Liver (tissue), 10 donors: ENCODE measurements at places on chromosomes 3 and 15. TPM values are rescaled to one million over a fixed set of nuclear protein-coding genes. Genes with fewer than 3 reads are reported as not detected.
A peak's percentile ranks its signal among the peaks of the same experiment; 100 is the strongest.

- peaks cover 8% of the 10 kb centered on the region for H3K4me1 ChIP-seq
- no peaks in the 10 kb centered on the region for H3K27me3 ChIP-seq
- no peak for DNase-seq
- H3K27ac ChIP-seq: no peak overlapping the region
- H3K36me3 ChIP-seq: no peaks in the 10 kb centered on the region
- no peak overlapping the region for H3K4me3 ChIP-seq
Measured at GRCh38 chr3:142912402-142913172, 23.7 kb upstream of the PCOLCE2 start.

PARP15 gene
- 3.3 TPM for total RNA-seq

GRCh38 chr3:152392272-152392880, 123.6 kb downstream of the MBNL1 start:
- H3K27me3 ChIP-seq: no peaks in the 10 kb centered on the region
- no peak for DNase-seq
- H3K4me3 ChIP-seq: no peak overlapping the region

GRCh38 chr3:142210608-142211007, 14.8 kb downstream of the GK5 start:
- H3K27ac ChIP-seq: no peak overlapping the region
- peaks cover 4% of the 10 kb centered on the region for H3K4me1 ChIP-seq
- no peaks in the 10 kb centered on the region for H3K27me3 ChIP-seq

- no peak for DNase-seq
- H3K4me1 ChIP-seq: peaks cover under 1% of the 10 kb centered on the region
- no peak overlapping the region for H3K27ac ChIP-seq
- no peaks in the 10 kb centered on the region for H3K36me3 ChIP-seq
Measured at GRCh38 chr15:78625606-78626280, 4.9 kb upstream of the CHRNA3 start.

GRCh38 chr3:165868088-165868487, 30.9 kb upstream of the BCHE start:
- DNase-seq: no peak
- no peaks in the 10 kb centered on the region for H3K4me1 ChIP-seq
- H3K36me3 ChIP-seq: no peaks in the 10 kb centered on the region

PRR20G gene
- total RNA-seq: not detected

DNA sequence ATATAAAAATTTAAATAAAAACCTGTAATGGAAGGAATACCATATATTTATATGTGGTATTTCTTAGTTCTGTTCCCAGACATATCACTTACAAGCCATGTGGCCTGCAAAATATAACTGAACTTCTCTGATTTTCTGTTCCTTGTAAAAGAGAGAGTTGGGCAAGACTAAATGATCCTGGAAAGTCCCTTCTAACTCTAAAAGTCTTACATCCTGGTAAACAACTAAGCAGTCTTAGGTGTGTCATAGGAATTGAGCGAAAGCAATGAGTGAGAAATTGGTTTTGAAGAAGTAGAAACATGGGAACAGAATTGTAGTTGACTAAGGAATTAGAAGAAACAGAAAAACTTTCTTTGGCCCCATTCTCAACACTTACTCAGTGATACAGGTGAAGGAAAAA, 25.3 kb upstream of the IL20RB start:
- no peak overlapping the region for H3K4me3 ChIP-seq
- no peak overlapping the region for H3K27ac ChIP-seq
- peaks cover 5% of the 10 kb centered on the region for H3K4me1 ChIP-seq
- DNase-seq: no peak
- no peaks in the 10 kb centered on the region for H3K27me3 ChIP-seq

DNA sequence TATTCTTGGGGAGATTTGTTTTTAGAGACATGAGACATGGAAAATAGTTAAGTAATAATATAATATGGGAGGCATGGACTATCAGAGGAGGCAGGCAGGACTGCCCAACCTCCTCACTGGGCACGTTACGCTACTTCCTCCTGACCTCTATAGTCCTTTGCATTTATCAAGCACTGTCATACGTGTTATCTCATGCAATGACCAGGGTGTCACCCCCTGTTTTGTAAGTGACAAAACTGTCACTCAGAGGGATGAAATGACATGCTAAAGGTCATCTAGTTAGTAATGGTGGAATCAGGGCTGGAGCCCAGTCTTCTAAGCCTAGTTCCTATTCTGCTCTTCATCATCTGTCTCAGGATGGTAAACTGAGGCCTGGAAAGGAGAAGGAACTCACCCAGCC, 66.7 kb downstream of the ST6GAL1 start:
- no peak for DNase-seq
- no peaks in the 10 kb centered on the region for H3K36me3 ChIP-seq
- H3K27me3 ChIP-seq: no peaks in the 10 kb centered on the region

DNA sequence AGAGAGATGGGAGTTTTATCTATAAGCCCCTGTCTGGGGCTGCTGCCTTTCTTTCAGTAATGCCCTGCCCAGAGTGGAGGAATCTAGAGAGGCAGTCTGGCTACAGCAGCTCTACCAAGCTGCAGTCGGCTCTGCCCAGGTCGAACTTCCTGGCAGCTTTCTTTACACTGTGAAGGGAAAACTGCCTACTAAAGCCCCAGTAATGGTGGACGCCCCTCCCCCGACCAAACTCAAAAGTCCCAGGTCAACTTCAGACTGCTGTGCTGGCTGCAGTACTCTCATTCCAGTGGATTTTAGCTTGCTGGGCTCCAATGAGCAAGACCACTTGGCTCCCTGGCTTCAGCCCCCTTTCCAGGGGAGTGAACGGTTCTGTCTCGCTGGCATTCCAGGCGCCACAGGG, 65.9 kb upstream of the RARB start:
- H3K36me3 ChIP-seq: no peaks in the 10 kb centered on the region
- no peak overlapping the region for H3K4me3 ChIP-seq
- DNase-seq: no peak

DNA sequence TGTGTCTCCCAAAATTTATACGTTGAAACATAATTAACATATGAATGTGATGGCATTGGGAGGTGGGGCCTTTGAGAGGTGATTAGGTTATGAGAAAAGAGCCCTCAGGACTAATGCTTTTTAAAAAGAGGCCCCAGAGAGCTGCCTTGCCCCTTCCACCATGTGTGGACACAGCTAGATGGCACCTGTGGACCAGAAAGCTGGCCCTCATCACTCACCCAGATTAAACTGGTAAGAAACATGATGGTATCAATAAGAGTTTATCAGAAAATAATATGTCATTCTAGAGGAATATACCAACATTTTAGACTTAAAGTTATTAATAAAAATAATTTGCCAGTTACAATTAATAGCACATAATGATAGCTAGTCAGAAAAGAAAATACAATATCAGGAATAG, 25.2 kb upstream of the FAN1 start:
- no peak overlapping the region for H3K27ac ChIP-seq
- H3K4me3 ChIP-seq: no peak overlapping the region
- no peaks in the 10 kb centered on the region for H3K27me3 ChIP-seq
- H3K36me3 ChIP-seq: no peaks in the 10 kb centered on the region

- H3K4me1 ChIP-seq: no peaks in the 10 kb centered on the region
- H3K27ac ChIP-seq: no peak overlapping the region
- DNase-seq: peak; percentile 21
Measured at GRCh38 chr15:68500363-68501258, 68.6 kb upstream of the ITGA11 start.

DNA sequence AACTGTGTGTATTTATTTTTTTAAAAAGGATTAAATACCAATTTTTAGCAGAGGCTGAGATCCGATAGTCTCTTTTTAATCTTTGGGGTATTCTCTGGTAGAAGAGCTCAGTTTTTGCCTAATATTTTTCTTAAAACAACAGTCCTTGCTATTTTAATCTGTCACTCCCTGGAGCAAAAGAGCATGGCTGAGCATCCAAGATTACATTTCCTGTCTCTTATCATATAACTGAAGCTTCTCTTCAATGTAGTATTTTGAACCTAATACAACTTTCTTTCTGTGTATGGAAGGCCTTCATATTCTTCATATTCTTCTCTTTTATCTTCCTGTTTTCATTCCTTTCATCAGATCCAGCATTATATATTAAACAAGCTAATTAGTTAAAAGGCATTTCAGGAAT, 293.7 kb downstream of the NSUN3 start:
- H3K27me3 ChIP-seq: no peaks in the 10 kb centered on the region
- H3K4me1 ChIP-seq: no peaks in the 10 kb centered on the region
- no peak overlapping the region for H3K27ac ChIP-seq
- DNase-seq: no peak
- H3K36me3 ChIP-seq: no peaks in the 10 kb centered on the region

DNA sequence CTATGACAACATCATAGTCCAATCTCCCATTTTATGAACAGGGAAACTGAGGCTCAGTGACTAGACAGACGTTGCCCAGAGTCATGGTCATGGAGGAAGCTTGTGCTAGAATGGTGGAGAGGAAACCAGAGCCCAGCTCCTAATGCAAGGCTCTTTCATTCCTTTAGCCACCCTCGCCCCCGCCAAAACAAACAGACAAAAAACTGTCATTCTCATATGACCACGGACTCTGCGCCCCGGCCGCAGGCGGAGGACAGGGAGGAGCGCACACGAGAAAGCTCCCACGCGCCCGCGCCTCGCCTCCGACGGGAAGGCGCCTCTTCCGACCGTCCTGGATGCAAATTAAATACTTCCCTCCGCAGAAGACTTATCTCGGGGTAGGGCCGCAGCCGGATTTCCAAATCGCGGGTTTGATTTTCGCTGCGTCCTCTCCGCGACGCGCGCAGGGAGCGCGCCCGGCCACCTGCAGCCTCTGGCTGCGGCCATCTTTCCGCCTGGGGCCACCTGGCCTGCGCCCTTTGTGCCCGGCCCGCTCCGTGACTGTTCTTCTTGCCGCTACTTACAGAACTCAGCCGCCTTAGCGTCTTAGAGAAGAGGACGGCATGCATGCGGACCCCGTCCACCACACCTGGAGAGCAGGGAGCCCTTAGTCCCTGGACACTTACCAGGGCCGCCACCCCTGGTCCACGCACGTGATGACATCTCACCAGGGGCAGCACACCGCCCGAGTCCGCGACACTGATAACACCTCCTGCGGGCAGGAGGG, 670 bp upstream of the ATP13A3 start:
- H3K4me3 ChIP-seq: peak overlapping the region; percentile 97
- peaks cover 30% of the 10 kb centered on the region for H3K4me1 ChIP-seq
- H3K27ac ChIP-seq: peak overlapping the region; percentile 96
- H3K27me3 ChIP-seq: no peaks in the 10 kb centered on the region

ERICH6 gene
- total RNA-seq: not detected

CPNE9 gene
- not detected for total RNA-seq

DNA sequence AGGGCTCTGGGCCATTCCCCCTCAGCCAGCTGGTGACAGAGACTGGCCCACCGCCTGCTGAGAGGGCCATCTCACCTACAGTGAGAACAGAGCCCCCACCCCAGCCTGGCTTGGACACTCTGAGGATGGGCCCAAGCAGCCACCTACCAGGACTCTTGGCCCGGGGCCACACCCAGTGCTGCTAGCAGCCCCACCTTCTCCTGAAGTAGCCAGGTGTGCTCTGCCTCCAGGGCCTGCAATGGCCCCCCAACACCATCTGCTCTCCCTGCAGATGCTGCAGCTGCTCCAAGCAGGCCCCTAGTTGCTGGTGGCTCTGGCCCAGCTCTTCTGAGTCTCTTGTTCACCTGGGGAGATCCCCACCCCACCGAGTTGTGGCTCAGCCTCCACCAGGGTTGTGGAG, 6.8 kb upstream of the CLK3 start:
- no peak overlapping the region for H3K27ac ChIP-seq
- H3K27me3 ChIP-seq: no peaks in the 10 kb centered on the region
- no peaks in the 10 kb centered on the region for H3K4me1 ChIP-seq
- no peak for DNase-seq
- no peaks in the 10 kb centered on the region for H3K36me3 ChIP-seq

GATA2 gene
- 0.25 TPM for total RNA-seq

ITIH1 gene
- 1,400 TPM for total RNA-seq

DNA sequence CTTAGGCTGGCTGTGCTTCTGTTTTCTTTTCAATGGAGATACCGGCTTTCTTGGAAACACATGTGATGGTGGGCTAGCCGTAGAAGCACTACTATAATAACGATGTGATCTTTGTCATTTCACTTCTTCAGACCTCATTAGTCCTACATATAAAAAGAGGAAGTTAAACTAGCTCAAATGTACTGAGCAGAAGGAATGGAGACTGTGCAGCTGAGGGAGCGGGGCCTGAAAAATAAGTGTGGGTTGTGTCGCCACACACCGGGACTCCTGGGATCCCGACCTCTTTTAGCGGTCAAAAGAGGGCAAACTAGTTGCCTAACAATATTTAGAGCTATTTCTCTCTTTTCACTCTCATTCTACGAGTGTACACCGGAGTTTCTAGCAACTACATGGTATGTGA, 1.0 kb upstream of the RNF7 start:
- DNase-seq: no peak
- H3K36me3 ChIP-seq: no peaks in the 10 kb centered on the region
- no peak overlapping the region for H3K27ac ChIP-seq
- H3K4me3 ChIP-seq: no peak overlapping the region
- H3K27me3 ChIP-seq: no peaks in the 10 kb centered on the region

- DNase-seq: no peak
- H3K4me3 ChIP-seq: no peak overlapping the region
- H3K27me3 ChIP-seq: no peaks in the 10 kb centered on the region
- no peak overlapping the region for H3K27ac ChIP-seq
- no peaks in the 10 kb centered on the region for H3K4me1 ChIP-seq
Measured at GRCh38 chr15:95988574-95988887, 342.0 kb upstream of the NR2F2 start.

DNA sequence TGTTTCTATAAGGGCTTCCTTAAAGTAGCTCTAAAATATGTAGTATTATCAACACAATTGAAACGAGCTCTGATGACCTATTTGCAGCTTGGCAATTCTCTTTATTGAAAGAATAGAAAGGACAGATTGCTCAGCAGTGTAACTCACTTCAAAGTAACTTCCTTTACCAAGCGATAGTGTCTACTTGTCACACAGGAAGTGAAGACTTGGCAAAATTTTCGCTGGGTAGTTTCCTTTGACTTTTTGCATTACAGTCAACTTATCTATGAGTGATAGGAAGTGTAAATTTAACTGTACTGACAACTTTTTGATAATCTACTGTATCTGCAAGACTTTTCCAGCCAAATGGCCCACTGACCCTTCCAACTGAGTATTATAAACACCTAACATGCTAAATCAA, 22.8 kb downstream of the SLC9A9 start:
- H3K27me3 ChIP-seq: no peaks in the 10 kb centered on the region
- H3K36me3 ChIP-seq: no peaks in the 10 kb centered on the region
- no peak overlapping the region for H3K4me3 ChIP-seq
- H3K27ac ChIP-seq: peak overlapping the region; percentile 50

DNA sequence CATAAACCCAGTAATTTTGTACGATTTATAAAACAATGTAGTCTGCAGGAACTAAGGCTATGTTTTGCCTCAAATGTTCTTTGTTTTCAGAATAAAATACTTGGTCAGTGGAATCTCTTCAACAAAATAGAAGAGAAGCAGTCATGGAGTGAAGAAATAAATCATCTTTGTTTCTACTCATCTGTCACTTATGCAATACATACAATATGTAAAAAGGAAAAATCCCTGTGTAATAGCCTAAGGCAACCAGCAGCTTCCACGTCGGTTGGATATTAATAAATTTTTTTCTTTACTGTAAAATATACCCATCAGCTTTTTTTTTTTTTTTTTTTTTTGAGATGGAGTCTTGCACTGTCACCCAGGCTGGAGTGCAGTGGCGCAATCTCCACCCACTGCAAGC, 5.2 kb upstream of the WDR5B start:
- peaks cover 5% of the 10 kb centered on the region for H3K4me1 ChIP-seq
- no peaks in the 10 kb centered on the region for H3K27me3 ChIP-seq
- no peak for DNase-seq
- H3K27ac ChIP-seq: no peak overlapping the region

COL6A5 gene
- not detected for total RNA-seq

SLC24A5 gene
- not detected for total RNA-seq

- no peak for DNase-seq
- peak overlapping the region; percentile 39 for H3K27ac ChIP-seq
- no peaks in the 10 kb centered on the region for H3K27me3 ChIP-seq
- H3K4me1 ChIP-seq: peaks cover 13% of the 10 kb centered on the region
- H3K36me3 ChIP-seq: peaks cover 12% of the 10 kb centered on the region
Measured at GRCh38 chr15:40549894-40550293, 14.9 kb downstream of the CCDC32 start.

ADAMTS17 gene
- 0.28 TPM for total RNA-seq

C3orf49 gene
- total RNA-seq: not detected

SLC12A1 gene
- total RNA-seq: 0.42 TPM
